ENCODE measurements at places on chromosomes 7 and 10.

DNA sequence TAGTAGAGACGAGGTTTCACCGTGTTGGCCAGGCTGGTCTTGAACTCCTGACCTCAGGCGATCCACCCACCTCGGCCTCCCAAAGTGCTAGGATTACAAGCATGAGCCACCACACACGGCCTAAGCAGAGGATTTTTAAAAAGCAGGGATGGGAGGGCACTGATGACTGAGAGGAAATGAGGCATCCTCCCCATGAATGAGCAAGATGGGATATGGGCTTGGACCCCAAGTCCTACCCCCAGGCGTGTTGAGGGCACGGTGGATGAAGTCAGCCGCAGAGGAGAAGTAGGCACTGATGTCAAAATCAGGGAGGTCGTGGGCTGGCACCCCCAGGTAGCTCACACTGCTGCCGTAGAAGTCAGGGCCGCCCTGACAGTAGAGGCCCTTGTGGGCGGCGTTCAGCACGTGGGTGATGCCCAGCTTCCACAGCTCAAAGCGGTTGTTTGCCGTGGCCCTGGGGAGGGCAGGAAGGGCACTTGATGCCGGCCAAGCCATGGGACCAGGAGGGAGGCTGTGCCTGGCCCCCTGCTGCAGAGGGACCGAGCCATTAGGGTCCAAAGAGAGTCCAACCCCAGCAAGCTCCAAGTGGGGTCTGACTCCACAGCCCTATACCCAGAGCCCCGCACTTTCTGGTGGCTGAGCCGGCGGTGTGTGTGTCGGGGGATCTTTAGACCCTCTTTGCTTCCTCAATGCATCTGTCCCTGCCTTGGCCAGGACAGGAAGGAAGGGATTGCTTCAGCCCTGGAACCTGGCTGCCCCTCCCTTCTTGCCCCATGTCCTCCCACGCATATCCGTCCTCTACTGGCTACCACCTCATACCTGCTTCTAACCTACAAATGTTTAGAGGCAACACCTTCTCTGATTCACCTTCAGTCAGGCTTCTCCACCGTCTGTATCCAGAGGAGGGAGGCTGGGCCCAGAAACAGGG lies 3.4 kb upstream of the SAMD8 start:
- DNase-seq, result no peak
- peaks cover 16% of the 10 kb centered on the region for H3K4me1 ChIP-seq
- H3K27me3 ChIP-seq, result no peaks in the 10 kb centered on the region

- no peak overlapping the region for H3K4me3 ChIP-seq
- H3K27me3 ChIP-seq, result no peaks in the 10 kb centered on the region
- peaks cover 19% of the 10 kb centered on the region for H3K4me1 ChIP-seq
- peak overlapping the region; percentile 73 for H3K27ac ChIP-seq
- no peaks in the 10 kb centered on the region for H3K36me3 ChIP-seq
Observed at GRCh38 chr10:3538656-3539531, 246.1 kb downstream of the KLF6 start.

- peaks cover 7% of the 10 kb centered on the region for H3K4me1 ChIP-seq
- H3K27me3 ChIP-seq, result no peaks in the 10 kb centered on the region
- no peak for DNase-seq
- H3K4me3 ChIP-seq, result no peak overlapping the region
- H3K27ac ChIP-seq, result no peak overlapping the region
Observed at GRCh38 chr7:107152011-107152410, 16.8 kb upstream of the HBP1 start.

GRCh38 chr10:122707535-122707934 lies 7.9 kb upstream of the C10orf120 start:
- H3K4me3 ChIP-seq, result no peak overlapping the region
- no peaks in the 10 kb centered on the region for H3K27me3 ChIP-seq
- no peaks in the 10 kb centered on the region for H3K4me1 ChIP-seq
- no peak overlapping the region for H3K27ac ChIP-seq
- DNase-seq, result no peak

GRCh38 chr7:77738871-77739270 lies 42.6 kb downstream of the RSBN1L start:
- DNase-seq, result no peak
- peaks cover 7% of the 10 kb centered on the region for H3K4me1 ChIP-seq
- no peaks in the 10 kb centered on the region for H3K27me3 ChIP-seq
- peaks cover 7% of the 10 kb centered on the region for H3K36me3 ChIP-seq
- H3K27ac ChIP-seq, result no peak overlapping the region

DNA sequence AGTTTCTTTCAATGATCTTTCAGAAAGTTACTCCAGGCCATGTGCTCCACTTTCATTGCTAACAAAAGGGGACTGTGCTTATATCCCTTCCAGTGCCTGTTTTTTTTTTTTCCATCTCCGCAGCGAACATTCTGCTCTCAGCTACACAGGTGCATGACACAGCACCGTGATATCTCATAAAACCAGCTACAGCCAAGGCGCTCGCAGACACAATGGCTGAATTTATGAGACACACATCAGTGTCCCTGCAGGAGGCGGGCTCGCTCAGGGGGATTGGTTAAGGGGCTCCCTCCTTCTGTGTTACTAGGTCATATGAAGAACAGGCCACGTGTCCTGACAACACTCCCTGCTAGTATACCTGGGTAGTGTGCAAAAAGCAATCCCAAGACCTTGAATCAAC lies 245.5 kb downstream of the SKAP2 start:
- no peak overlapping the region for H3K27ac ChIP-seq
- H3K27me3 ChIP-seq, result no peaks in the 10 kb centered on the region
- no peak for DNase-seq
- H3K4me1 ChIP-seq, result no peaks in the 10 kb centered on the region

DNA sequence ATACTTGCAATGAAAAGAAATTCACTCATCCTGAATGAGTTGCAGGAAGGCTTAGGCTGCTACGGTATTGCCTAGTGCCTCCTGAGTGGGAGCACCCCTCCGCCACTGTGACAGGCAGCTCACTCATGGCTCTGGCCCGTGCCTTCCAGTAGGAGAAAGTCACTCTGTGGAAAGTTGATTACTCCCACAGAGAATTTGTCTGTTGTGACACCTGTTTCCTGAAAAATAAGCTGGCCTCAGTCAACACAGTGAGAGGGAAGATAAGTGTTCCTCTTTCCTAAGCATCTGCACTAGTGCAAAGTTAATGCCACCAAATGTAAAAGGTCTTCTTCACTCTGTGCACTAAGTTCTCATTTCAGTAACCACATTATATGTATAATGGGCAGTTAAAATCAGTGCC lies 158.8 kb upstream of the INHBA start:
- no peak overlapping the region for H3K27ac ChIP-seq
- H3K27me3 ChIP-seq, result no peaks in the 10 kb centered on the region
- H3K36me3 ChIP-seq, result no peaks in the 10 kb centered on the region
- H3K4me1 ChIP-seq, result no peaks in the 10 kb centered on the region
- no peak for DNase-seq
- no peak overlapping the region for H3K4me3 ChIP-seq

GRCh38 chr7:100975371-100975821 lies 6.0 kb downstream of the MUC12 start:
- no peaks in the 10 kb centered on the region for H3K27me3 ChIP-seq
- no peak for DNase-seq
- H3K36me3 ChIP-seq, result no peaks in the 10 kb centered on the region
- H3K4me1 ChIP-seq, result no peaks in the 10 kb centered on the region

GRCh38 chr7:36916116-36916515 lies 191.8 kb upstream of the AOAH start:
- no peaks in the 10 kb centered on the region for H3K36me3 ChIP-seq
- DNase-seq, result no peak
- no peaks in the 10 kb centered on the region for H3K4me1 ChIP-seq
- H3K27ac ChIP-seq, result no peak overlapping the region

GRCh38 chr7:12722636-12723605 lies 35.5 kb downstream of the ARL4A start:
- no peak for DNase-seq
- no peaks in the 10 kb centered on the region for H3K36me3 ChIP-seq
- no peak overlapping the region for H3K27ac ChIP-seq
- H3K4me1 ChIP-seq, result peaks cover 34% of the 10 kb centered on the region
- H3K4me3 ChIP-seq, result no peak overlapping the region
- H3K27me3 ChIP-seq, result no peaks in the 10 kb centered on the region

GRCh38 chr10:95285556-95285955 lies 5.2 kb downstream of the PDLIM1 start:
- no peak overlapping the region for H3K4me3 ChIP-seq
- no peaks in the 10 kb centered on the region for H3K27me3 ChIP-seq
- H3K27ac ChIP-seq, result no peak overlapping the region
- H3K4me1 ChIP-seq, result peaks cover 76% of the 10 kb centered on the region
- DNase-seq, result no peak

DNA sequence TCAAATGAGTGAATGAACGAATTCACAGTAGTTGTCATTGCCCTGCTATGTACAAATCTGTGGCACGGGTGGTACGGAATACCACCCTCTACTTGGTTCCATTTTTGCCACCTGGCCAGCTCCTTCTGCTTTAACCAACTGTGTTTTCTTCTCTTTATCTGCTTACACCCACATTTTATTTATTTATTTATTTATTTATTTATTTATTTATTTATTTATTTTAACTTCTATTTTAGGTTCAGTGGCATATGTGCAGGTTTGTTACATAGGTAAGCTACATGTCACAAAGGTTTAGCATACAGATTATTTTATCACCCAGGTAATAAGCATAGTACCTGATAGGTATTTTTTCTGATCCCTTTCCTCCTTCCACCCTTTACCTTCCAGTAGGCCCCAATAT lies 42.2 kb upstream of the CAPZA2 start:
- H3K27me3 ChIP-seq, result no peaks in the 10 kb centered on the region
- no peaks in the 10 kb centered on the region for H3K36me3 ChIP-seq
- no peak overlapping the region for H3K4me3 ChIP-seq
- H3K4me1 ChIP-seq, result no peaks in the 10 kb centered on the region

- H3K27ac ChIP-seq, result no peak overlapping the region
- H3K4me3 ChIP-seq, result no peak overlapping the region
- H3K36me3 ChIP-seq, result no peaks in the 10 kb centered on the region
Observed at GRCh38 chr10:44558521-44558920, 173.6 kb upstream of the CXCL12 start.

DNA sequence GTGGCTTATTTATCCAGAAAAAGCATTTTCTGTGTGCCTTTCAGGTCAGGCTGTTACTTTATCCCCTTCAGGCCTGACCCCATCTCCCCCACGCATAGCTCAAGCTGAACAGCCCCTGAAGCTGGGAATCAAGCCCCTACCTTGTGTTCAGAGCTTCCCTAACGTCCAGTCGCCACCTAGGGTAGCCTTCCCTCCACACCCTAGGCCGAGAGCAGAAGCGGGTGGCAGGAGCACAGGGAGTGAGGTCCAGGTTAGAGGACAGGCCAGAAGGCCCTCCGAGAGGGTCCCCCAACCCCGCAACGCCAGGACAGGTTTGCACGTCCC lies 479 bp upstream of the SEMA4G start:
- peak overlapping the region; percentile 72 for H3K4me3 ChIP-seq
- H3K27ac ChIP-seq, result no peak overlapping the region
- peaks cover 15% of the 10 kb centered on the region for H3K4me1 ChIP-seq
- no peaks in the 10 kb centered on the region for H3K27me3 ChIP-seq
- H3K36me3 ChIP-seq, result no peaks in the 10 kb centered on the region
- DNase-seq, result no peak

GRCh38 chr10:21401196-21401595 lies 124.3 kb downstream of the SKIDA1 start:
- DNase-seq, result no peak
- no peaks in the 10 kb centered on the region for H3K27me3 ChIP-seq
- no peaks in the 10 kb centered on the region for H3K36me3 ChIP-seq
- no peak overlapping the region for H3K4me3 ChIP-seq

- no peaks in the 10 kb centered on the region for H3K36me3 ChIP-seq
- H3K4me1 ChIP-seq, result no peaks in the 10 kb centered on the region
- H3K27ac ChIP-seq, result no peak overlapping the region
- H3K27me3 ChIP-seq, result no peaks in the 10 kb centered on the region
- no peak for DNase-seq
Observed at GRCh38 chr7:136931169-136931867, 62.9 kb downstream of the CHRM2 start.

- peaks cover 17% of the 10 kb centered on the region for H3K4me1 ChIP-seq
- H3K27ac ChIP-seq, result peak overlapping the region; percentile 16
- no peaks in the 10 kb centered on the region for H3K36me3 ChIP-seq
- DNase-seq, result no peak
Observed at GRCh38 chr7:131502810-131503508, 53.5 kb downstream of the PODXL start.

GRCh38 chr10:5563321-5563961 lies 38.7 kb downstream of the CALML3 start:
- no peaks in the 10 kb centered on the region for H3K36me3 ChIP-seq
- no peak for DNase-seq
- no peaks in the 10 kb centered on the region for H3K27me3 ChIP-seq

DNA sequence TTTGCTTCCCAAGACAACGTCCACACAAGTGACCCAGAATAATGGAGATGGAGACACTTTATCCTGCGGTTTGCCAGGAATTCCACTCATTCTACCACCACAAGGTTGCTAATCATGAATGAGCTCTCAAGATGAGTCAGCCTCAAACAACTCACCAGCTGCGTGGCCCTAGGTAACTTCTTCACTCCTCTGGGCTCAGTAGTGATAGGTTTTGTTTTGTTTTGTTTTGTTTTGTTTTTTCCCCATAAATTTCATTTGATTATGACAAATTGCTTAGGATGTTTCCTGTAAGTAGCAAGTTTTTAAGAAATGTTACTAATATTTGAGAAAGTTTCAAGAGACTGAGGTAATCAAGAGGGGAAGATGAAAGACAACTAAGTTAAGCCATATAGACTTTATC lies 286.8 kb downstream of the PARD3 start:
- no peak overlapping the region for H3K27ac ChIP-seq
- no peak overlapping the region for H3K4me3 ChIP-seq

- H3K27ac ChIP-seq, result no peak overlapping the region
- no peak overlapping the region for H3K4me3 ChIP-seq
- peaks cover 93% of the 10 kb centered on the region for H3K4me1 ChIP-seq
- H3K27me3 ChIP-seq, result no peaks in the 10 kb centered on the region
Observed at GRCh38 chr10:32326119-32326518, 20.8 kb downstream of the EPC1 start.

- no peak for DNase-seq
- no peaks in the 10 kb centered on the region for H3K4me1 ChIP-seq
- no peak overlapping the region for H3K4me3 ChIP-seq
Observed at GRCh38 chr10:132918617-132919373, 23.6 kb downstream of the CFAP46 start.

- no peaks in the 10 kb centered on the region for H3K36me3 ChIP-seq
- no peaks in the 10 kb centered on the region for H3K27me3 ChIP-seq
- DNase-seq, result no peak
- H3K27ac ChIP-seq, result no peak overlapping the region
- no peak overlapping the region for H3K4me3 ChIP-seq
Observed at GRCh38 chr10:34830217-34830822, 15.2 kb upstream of the PARD3 start.

DNA sequence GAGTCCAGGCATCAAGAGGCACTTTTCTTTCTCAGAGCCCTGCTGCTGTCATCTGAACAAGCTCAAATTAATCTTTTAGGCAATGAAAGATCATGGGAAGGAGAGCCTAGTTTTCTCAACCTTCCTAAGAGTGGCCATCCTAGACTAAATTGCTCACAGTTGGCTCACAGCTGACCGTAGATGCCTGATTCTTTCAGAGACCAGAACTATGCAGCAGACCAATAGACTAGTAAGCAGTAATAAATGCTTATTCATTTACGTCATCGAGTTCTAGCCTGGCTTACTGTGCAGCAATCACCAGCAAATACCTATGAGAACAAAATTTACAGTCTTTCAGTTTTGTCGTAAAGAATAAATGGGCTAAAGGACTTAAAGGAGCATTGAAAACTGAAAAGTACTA lies 602.9 kb upstream of the GHITM start:
- H3K4me3 ChIP-seq, result no peak overlapping the region
- no peaks in the 10 kb centered on the region for H3K4me1 ChIP-seq
- DNase-seq, result no peak
- no peak overlapping the region for H3K27ac ChIP-seq

Data from vagina (tissue), 2 donors.